Hematopoietic multipotent progenitor cell treated with erythropoietin and hydrocortisone succinate and interleukin-3 and kit ligand, for 15 days (in vitro differentiated cells): ENCODE measurements at places on chromosomes 3 and 15.
A peak's percentile ranks its signal among the peaks of the same experiment; 100 is the strongest.

DNA sequence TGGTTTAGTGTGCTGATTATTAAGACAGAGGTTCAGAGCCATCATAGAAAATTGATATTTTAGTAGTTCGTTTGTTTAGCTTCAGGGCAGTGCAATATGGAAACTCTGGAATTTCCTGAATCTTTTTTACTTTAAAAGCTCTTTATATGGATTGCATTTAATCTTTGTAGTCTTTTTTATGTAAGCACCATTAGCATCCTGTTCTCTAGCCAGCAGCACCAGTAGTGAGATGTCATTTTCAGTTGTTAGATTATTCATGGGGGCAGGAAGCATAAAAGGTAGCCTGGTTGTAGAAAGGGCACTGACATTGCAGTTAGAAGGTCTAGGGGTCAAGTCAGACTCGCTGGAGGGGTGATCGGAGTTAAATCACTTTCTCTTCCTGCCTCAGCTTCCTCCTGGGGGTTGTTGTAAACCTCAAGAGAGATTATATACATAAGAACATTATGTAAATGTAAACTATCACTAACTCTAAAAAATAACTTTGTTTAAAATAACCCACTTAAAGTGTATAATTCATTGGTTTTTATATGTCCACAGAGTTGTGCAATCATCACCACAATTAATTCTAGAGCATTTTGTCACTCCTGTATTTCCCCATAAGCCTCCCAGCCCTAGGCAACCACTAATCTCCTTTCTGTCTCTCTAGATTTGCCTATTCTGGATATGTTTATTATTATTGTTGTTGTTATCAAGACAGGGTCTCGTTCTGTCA is 31.4 kb upstream of the ITPKA start:
- no peak for DNase-seq

DNA sequence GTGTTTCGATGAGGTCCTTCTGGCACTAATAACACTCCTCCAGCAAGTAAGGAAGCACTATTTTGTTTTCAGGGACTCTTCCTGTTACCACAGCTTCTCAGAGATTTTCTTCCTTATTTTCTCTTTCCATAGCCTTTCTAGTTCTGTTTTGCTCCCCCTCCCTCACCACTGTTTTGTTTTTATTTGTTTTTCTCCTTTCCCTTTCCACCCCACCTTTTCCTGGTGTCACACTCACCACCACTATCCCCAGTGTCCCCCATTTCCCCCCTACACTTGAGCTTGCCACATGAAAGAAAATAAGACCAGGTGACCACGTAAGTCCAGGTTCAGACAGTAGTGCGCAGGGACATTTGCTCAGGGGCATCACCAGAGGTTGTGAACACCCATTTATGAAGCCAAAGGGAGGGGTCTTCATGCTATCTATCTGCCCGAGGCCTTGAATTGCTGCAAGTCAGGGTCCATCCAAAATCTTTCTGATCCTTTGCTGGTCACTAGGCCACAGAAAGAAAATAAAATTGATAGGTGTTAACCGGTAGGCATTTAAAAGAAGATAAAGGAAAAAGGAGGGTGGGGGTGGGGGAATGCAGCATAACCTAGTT is 1.4 kb upstream of the RFTN1 start:
- DNase-seq = no peak

DNA sequence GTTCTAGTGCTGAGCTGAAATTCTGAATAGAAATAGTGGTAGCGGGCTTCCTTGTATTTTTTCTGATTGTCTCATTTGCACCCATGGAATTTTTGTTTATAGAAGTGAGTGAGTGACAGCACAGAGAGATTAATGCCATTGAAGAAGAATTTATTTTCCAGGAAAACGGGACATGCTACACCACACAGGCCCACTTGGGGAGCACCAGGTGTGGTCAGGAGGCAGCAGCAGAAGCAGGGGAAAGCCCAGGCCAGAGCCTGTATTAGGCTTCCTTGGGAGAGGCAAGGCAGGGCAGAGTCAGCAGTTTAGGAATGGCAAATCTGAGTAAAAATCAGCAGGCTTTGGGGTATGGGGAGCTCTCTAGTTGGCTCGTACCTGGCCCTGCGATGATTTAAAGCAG is 88.4 kb upstream of the ATP11B start:
- no peak for DNase-seq

DNA sequence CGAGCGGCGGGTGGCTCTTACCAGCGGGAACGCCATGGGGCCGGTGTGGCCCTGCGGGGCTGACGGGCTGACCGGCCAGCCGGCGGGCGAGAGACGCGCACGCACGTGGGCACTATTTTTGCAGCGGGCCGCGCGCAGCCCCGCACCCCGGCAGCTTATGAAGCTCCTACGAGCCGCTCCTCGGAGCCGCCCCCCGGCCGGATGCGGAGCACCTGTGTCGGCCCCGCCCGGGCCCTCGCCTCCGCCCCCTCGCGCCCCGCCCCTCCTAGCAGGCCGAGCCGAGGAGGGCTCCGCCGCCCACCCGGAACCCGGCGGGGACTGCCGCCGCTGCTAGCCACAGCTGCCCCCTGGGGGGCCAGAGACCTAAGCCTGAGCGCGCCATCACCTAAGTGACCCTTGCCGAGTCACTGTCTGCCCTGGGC is 683 bp upstream of the CPEB1 start:
- DNase-seq = no peak

DNA sequence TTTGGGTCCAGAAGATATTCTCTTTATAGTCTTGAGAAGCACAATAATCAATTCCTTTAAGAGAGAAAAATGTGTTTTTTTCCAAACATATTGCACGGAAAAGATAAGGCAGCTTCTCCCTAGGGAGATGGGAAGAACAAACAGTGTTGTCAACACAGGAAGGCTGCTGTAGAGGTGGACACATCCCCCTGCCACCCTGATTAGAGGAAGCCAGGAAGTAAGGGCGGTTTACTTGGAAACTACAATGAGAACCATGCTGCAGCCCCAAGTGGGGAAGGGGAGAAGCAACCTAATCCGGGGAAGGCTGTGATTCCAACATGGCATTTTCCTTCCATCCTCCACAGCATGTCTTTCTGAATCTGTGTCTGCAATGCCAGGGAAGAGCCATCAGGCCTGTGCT is 256.9 kb upstream of the TGFBR2 start:
- no peak for DNase-seq

DNA sequence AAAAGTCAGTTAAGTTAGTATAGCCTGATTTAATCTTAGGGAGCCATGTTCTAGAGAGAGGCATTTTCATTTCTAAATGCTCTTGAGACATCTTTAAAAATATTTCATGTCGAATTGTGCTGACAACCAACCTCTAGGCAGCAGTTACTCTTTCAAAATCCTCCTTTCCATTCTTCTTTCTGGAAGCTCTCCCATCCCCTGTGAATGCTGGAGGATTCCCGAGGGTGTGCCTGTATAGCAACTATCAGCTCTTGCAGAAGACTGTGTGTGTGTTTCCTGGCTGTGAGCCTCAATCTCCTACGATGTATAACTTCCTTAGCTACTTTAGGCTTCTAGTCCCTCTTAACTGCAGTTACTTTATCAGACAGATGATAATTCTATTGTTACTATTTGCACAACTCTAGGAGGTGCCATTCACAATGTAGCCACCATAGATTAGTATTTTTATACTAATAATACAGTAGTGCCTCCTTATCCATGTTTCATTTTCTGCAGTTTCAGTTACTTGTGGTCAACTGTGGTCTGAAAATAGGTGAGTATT is 250.3 kb downstream of the EDEM1 start:
- peak; percentile 44 for DNase-seq

- no peak for DNase-seq
Observed at GRCh38 chr15:96771035-96771434, 440.5 kb downstream of the NR2F2 start.

DNA sequence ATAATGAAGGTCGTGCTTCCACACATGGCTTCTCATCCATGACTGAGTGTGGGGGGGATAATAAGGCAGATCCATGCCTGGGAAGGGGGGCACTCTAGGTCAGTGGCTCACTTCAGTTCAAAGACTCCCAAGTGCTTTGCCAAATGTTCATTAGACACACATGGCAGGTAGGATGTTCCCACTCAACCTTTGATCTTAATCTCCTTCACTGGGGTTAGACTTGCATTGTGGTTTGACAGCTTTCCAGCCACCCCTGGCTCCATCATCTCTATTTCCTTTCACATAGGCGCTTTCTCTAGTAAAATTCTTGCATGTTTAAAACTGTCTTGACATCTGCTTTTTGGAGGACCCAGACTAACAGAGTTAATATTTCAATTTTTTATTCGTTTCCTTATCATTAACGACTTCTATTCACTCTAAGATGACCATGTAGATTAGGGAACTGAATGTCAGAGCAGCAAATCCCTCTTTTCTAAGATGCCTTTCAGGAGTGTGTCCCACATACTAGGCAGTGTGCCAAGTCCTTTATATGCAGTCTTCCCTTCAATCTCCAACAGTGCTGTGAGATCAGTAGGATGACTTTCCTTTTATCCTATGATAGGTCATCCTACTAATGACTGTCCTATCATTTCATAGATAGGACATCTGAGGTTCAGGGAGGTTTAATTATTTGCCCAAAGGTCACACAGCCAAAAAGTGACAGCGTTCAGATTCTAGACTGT is 57.9 kb downstream of the BTD start:
- no peak for DNase-seq

GRCh38 chr3:150359381-150359780 is 48.7 kb upstream of the TSC22D2 start:
- DNase-seq = no peak
